CD8-positive, alpha-beta memory T cell (primary cell): ENCODE measurements at places on chromosomes 12 and 14.
A peak's percentile ranks its signal among the peaks of the same experiment; 100 is the strongest.

DNA sequence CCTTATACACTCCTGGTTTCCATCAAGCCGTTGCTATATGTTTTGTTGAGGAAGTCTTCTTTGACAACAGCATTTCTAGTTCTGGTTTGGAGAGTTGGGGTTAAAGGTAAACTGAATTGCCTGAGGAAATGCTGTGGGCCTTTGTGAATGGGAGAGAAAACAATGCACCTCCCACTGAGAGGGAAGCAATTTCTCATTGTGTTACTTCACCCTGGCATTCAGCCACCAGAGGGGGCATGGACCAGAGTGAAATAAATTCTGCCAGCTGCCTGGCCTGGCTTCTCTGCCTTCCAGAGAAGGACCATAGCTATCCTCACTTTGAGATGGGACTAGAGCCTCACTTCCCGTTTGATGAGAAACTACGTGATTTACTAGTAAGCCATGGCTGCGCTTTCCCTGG, 475.3 kb downstream of the EGLN3 start:
- DNase-seq = no peak

- peak; percentile 13 for DNase-seq
Observed at GRCh38 chr12:2291182-2291832, 238.5 kb downstream of the CACNA1C start.

GRCh38 chr12:14803830-14804160, 325 bp downstream of the C12orf60 start:
- no peak for DNase-seq

GRCh38 chr12:51823875-51824565, 24.5 kb downstream of the FIGNL2 start:
- no peak for DNase-seq

DNA sequence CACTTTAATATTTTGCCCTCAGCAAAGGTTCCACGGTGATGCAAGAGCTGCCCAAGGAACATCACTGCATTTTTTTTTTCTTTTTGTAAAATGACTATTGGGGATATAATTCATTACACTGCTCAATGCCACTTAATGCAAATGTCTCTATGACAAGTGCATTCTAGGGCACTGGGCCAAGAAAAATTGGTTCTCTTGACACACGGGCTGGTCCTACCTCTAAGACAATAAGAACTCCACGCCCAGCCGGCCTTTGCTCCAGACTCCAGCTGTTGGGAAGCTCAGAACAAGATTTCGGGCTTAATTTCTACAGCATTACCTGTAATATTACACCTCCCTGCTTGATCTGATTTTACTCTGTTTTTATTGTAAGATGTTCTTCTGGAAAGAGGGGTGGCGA, 48.8 kb upstream of the VRK1 start:
- DNase-seq = no peak
